ENCODE measurements at places on chromosomes 16 and 17. TPM values are rescaled to one million over a fixed set of nuclear protein-coding genes. Genes with fewer than 3 reads are reported as not detected.
A peak's percentile ranks its signal among the peaks of the same experiment; 100 is the strongest.

The ARL5C gene
- not detected for total RNA-seq

The SOCS3 gene
- 41.3 TPM for total RNA-seq

The TBC1D3 gene
- not detected for total RNA-seq

The GLYR1 gene
- total RNA-seq, result 123 TPM

The SPHK1 gene
- total RNA-seq, result 3.3 TPM

The TPSG1 gene
- 23.3 TPM for total RNA-seq

The HSD11B2 gene
- total RNA-seq, result 646 TPM

The MT1A gene
- 8.9 TPM for total RNA-seq

GRCh38 chr16:51699686-51700396 is 548.8 kb upstream of the SALL1 start:
- no peak for DNase-seq

DNA sequence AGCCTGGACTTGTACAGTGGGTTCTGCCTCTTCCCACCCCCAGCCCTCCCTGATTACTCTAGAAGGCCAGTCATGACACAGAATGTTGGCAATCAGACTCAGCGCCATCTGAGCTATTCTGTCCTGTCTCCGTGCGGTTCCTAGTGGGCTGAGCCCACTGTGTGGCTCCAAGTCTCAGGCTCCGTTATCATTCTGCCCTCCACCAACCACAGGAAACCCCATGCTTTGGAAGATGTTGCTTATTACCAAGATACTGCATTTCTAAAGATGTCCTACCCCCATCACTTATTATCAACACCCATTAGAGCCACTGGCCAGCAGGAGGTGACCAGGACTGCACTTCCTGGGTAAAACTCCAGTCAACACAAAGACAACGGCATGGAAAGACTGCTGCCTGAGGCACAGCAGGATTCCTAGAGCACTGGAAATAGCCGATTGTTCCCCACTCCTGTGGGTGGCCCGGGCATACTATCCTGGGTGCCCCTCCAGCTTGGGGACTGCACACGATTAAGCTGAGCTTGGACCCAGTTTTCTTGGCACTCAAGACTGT is 133.6 kb downstream of the AATF start:
- DNase-seq, result no peak

DNA sequence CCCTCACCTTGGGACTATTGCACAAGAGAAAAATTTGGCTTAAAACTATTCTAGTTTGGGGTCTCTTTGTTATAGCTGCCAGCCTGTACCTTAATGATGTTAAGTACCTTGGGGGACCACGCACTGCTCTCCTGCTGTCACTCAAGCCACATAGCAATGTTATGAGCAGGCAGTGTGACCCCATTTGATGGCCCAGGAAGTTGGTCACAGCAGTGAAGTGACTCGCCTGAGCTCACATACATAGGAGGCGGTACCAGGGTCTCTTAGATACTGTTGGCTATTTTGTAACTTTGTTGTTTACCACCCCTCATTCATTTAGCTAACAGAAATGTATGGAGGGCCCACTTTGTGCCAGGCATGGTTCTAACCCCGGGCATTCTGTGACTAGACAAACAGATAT is 16.4 kb downstream of the KCNG4 start:
- DNase-seq, result no peak

DNA sequence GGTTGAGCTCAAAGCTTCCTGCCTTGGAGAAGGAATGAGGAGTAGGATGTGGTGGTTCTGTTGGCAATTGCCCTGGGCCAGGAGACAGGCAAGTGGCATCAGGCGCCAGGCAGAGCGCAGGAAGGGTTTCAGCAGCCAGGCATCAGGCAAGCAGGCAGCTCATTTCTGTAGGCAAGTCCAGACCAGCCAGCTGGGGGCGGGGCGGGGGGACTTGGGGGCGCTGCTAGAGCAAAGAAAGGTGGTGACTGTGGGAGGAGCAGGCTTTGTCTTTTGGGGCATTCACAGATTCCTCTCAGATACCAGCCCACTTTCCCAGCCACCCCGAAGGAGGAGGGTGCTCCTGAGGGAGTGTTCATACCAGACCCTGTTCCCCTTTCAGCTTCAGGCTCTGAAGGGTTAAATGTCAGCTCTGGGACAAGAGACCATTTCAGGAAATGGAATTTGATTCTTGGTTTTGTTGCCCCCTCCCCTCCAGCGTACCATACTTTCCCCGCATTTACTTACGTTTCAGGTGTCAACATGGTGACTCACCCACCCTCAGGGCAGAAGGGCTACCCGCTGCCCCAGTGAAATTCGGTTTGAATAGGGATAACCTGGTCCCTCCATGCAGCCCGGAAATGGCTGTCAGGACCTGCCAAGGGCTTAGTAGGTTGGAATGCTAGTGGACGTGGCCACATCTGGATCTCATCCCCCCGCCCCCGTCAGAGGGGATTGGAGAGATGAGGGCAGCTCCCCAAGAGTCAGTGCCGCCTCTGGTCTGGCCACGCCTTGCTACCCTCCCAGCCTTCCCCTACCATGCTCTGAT is 13.2 kb downstream of the NGFR start:
- DNase-seq, result no peak

DNA sequence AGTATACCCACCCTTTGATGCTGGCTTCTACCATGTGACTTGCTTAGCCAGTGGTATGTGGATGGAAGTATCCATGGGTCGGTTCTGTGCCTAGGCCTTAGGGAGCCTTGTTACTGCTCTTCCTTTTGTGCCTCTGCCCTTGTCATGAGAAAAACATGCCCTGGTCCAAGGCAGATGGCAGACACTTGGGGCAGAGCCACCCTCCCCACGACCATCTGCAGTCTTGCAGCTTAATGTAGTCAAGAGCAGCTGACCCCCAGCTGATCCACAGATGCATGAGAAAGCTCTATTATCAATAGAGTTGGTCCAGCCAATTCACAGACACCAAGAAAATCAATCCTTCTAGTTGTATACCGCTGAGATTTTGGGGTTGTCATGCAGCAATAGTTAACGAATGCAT is 95.7 kb downstream of the SLC39A11 start:
- no peak for DNase-seq

DNA sequence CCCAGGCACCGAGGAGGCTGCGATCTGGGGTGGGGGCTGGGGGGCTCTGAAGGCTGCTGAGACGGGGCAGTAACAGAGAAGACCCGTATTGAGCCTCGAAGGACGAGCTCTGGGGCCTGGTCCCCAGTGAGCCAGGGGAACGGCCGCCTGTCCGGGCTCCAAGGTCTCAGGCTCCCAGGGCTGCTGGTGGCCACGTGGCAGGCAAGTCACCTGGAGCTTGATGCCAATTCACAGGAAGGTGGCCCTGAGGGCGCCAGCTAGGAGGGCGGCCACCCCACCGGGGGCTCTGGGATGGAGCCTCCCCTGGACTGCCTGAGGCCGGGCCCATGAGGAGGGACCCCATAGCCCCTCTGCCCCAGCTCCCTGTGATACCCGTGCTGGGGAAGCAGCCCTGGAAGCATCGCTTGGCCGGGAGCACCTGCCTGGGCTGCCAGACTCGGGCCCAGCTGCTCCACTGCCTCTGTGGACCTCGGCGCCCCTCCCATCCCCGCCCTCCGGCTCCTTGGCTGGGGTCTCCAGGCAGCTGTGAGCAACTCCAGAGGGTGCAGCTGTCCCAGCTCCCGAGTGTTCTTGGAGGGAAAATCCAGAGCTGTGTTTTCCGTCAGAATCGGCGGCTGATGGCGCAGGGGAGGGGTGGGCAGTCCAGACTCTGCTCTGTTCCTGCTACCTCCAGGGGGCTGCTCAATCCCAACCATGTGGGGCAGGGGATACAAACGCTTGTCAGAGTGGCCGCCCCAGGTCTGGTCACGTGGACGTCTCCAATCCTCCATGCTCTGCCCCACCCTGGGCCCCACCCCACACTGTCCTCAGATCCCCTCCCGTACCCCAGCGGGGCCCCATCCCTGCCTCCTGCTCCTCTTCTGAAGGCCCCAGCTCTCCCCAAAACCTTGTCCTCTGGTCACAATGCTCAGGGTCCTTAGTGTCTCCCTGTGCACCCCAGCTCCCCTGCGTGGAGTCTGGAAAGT is 67.2 kb upstream of the GNG13 start:
- DNase-seq, result no peak

DNA sequence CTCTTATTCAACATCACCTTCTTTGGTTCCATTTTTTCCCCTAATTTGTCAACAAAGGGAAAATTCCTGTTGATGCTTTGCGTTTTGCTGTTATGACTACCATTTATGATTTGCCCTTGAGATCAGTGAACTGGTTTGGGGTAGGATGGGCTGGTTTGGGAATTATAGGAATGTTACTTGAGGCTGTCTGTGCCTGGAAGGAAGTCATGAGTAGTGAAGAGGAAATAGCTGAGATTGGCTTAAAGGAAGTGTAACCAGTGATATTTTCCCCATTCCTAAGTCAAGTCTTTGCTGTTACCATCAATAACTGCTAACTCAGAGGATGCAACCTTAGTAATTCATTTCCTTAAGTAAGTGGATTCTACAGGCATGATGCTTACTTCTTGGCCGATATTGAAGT is 179.2 kb downstream of the MAP2K6 start:
- no peak for DNase-seq

DNA sequence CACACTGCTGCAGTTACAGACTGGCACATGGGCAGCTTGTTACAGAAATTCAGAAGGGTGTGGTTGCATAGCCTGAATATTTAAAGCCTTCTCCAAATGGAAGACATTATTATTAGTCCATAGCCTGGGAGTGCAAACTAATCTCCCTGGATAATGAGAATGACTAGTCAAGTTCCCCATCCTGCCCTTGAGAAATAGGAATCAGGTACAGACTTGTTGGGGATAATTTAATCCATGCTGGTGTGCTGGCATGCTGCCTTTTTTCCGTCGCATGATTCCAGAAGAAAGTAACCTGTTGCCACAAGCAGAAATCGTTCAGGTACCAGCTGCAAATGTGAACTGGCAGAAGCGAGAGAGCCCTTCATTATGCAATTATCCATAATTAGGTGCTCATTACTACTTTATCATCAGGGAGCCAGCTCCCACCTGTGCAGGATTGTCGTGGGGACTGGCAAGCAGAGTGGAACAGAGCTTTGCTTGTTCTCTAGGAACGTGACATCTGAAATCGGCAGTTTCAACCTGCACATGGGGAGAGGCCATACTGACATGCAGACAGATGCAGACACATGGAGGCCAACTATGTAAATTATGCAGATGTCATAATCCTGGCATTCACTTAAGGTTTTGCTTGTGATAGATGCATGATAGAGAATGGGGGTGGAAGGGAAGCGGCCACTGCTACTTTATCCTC is 419.4 kb downstream of the PMP22 start:
- DNase-seq, result no peak

- DNase-seq, result no peak
Measured at GRCh38 chr16:51012396-51012795, 138.7 kb downstream of the SALL1 start.

GRCh38 chr17:64749306-64749705 is 87.2 kb upstream of the SMURF2 start:
- DNase-seq, result no peak

GRCh38 chr16:6125483-6126259 is 1028.1 kb upstream of the EEF2KMT start:
- no peak for DNase-seq

GRCh38 chr17:81703747-81704654 is 834 bp downstream of the MRPL12 start:
- peak; percentile 33 for DNase-seq

GRCh38 chr17:80265205-80266068 is 4.8 kb downstream of the RNF213 start:
- peak; percentile 36 for DNase-seq

DNA sequence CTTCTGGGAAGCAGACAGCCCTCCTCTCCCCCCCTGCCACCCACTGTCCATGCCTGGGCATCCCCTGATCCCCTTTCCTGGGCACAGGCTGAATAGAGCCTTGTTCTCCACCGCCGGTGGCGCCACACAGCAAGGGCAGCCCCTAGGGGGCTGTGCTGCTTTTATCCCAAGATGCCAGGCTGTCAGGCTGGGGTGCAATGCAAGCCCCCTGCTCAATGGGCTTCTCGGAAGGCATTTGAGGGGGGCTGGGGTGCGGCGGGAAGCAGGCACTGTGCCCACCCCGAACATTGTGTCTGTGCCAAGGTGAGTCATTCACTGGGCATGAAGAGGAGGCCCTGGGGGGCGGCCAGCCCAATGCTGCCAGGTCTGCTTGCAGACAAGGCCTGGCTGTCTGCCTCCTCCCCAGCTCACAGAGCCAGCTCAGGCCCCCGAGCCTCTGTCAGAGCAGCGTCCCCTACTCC is 1.5 kb upstream of the GFAP start:
- DNase-seq, result no peak

DNA sequence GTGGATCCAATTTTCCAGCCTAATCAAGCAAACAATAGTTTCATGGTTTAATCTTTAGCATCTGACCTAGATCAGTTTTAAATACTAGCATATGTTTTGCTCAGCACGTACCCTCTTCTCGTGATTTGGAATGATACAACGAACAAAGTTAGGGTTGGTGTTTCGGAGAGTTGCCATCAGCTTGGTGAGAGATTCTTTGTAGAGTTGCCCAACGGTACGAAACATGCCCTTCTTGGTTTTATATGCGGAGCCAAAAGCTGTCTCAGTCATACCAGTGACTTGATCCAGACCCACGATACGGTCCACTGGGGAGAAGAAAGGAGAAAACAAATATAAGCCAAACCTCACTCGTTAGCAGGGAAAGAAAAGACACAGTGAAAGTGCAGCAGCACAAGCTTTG is 85.3 kb downstream of the NDEL1 start:
- DNase-seq, result no peak

- DNase-seq, result no peak
Measured at GRCh38 chr17:82171750-82172375, 40.8 kb downstream of the CCDC57 start.

DNA sequence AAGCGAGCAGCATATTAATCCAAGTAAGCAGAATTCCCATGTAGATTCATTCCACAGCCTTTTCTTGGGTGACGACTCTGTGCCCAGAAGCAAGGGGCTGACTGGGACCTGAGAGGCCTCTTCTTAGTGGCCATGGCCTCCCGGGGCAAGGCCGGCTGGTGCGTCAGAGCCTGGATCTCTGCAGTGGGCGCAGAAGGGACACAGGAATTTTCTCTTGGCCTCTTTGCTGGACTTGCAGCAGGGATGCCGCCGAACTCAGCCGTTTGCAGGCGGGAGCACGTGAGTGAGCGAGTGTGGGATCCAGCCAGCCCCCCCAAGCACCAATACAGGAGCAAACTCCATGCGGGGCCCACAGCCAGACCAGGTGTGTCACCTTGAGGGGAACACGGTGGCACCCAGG is 151.8 kb downstream of the RPTOR start:
- DNase-seq, result no peak
